MCF 10A (cell line): ENCODE measurements at places on chromosomes 13 and 19. TPM values are rescaled to one million over a fixed set of nuclear protein-coding genes. Genes with fewer than 3 reads are reported as not detected.

GRCh38 chr19:2722541-2723344 is 1.6 kb upstream of the DIRAS1 start:
- H3K36me3 ChIP-seq, result no peaks in the 10 kb centered on the region
- DNase-seq, result peak; percentile 62
- peaks cover 10% of the 10 kb centered on the region for H3K4me1 ChIP-seq
- H3K27ac ChIP-seq, result no peak overlapping the region
- no peaks in the 10 kb centered on the region for H3K27me3 ChIP-seq

- H3K4me1 ChIP-seq, result no peaks in the 10 kb centered on the region
- H3K27ac ChIP-seq, result no peak overlapping the region
- H3K4me3 ChIP-seq, result no peak overlapping the region
- peaks cover 75% of the 10 kb centered on the region for H3K27me3 ChIP-seq
- DNase-seq, result no peak
Observed at GRCh38 chr13:71577127-71577526, 289.9 kb downstream of the DACH1 start.

DNA sequence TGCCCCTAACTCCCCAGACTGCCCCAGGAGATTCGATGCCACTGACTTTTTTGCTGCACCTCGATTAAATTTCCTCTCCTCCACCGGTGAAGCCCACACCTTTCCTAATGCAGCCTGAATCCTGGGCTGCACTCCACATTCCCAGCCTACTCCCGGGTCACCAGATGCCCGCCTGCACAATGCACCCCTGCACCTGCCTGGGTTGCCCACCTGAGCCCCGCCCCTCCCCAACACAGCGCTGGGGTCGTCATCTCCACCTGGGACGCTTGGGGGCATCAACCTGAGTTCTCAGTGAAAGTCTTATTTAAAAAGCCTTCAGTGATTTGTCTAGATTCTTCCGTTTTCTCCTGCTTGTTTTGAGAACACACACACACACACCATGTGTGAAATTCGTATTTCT is 24.5 kb upstream of the DPP9 start:
- H3K4me3 ChIP-seq, result no peak overlapping the region
- H3K27ac ChIP-seq, result no peak overlapping the region
- peaks cover 14% of the 10 kb centered on the region for H3K27me3 ChIP-seq
- no peaks in the 10 kb centered on the region for H3K36me3 ChIP-seq

GRCh38 chr19:48271531-48272151 is 1.8 kb downstream of the ZNF114 start:
- peak; percentile 50 for DNase-seq
- H3K27ac ChIP-seq, result no peak overlapping the region
- peak overlapping the region; percentile 70 for H3K4me3 ChIP-seq

GRCh38 chr19:33831825-33832224 is 35.2 kb downstream of the KCTD15 start:
- peaks cover 12% of the 10 kb centered on the region for H3K27me3 ChIP-seq
- DNase-seq, result no peak
- peaks cover 6% of the 10 kb centered on the region for H3K36me3 ChIP-seq
- H3K4me3 ChIP-seq, result no peak overlapping the region

- DNase-seq, result no peak
- H3K27me3 ChIP-seq, result no peaks in the 10 kb centered on the region
- no peak overlapping the region for H3K27ac ChIP-seq
- H3K4me1 ChIP-seq, result peaks cover 4% of the 10 kb centered on the region
Observed at GRCh38 chr13:106205871-106206270, 329.6 kb downstream of the EFNB2 start.

DNA sequence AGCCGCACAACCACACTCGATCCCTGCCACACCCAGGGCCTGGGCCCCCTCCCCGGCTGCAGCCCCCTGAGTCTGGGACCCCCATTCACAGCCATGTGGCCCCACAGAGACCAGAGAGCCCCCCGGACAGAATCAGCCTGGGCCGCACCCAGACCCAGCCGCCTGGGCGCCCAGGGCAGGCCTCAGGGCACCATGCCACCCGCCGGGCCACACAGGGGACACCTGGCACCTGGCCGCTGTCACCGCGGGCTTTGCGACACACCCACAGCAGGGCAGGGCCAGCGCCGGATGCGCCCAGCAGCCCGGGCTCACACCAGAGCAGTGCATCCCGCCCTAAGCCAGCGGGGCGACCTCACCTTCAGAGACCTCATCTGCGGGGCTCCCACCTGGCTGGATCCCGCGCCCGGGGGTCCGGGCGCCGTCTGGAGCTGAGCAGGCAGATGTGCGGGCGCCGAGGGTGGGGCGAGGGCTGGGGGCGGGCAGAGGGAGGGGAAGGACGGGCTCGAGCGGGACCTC is 443 bp downstream of the TBXA2R start:
- H3K27ac ChIP-seq, result no peak overlapping the region
- no peaks in the 10 kb centered on the region for H3K27me3 ChIP-seq
- peaks cover 9% of the 10 kb centered on the region for H3K4me1 ChIP-seq
- no peaks in the 10 kb centered on the region for H3K36me3 ChIP-seq

- peaks cover 54% of the 10 kb centered on the region for H3K27me3 ChIP-seq
- no peak overlapping the region for H3K27ac ChIP-seq
- H3K4me1 ChIP-seq, result no peaks in the 10 kb centered on the region
- no peak for DNase-seq
- H3K36me3 ChIP-seq, result no peaks in the 10 kb centered on the region
Observed at GRCh38 chr19:50328224-50328872, 829 bp downstream of the KCNC3 start.

DNA sequence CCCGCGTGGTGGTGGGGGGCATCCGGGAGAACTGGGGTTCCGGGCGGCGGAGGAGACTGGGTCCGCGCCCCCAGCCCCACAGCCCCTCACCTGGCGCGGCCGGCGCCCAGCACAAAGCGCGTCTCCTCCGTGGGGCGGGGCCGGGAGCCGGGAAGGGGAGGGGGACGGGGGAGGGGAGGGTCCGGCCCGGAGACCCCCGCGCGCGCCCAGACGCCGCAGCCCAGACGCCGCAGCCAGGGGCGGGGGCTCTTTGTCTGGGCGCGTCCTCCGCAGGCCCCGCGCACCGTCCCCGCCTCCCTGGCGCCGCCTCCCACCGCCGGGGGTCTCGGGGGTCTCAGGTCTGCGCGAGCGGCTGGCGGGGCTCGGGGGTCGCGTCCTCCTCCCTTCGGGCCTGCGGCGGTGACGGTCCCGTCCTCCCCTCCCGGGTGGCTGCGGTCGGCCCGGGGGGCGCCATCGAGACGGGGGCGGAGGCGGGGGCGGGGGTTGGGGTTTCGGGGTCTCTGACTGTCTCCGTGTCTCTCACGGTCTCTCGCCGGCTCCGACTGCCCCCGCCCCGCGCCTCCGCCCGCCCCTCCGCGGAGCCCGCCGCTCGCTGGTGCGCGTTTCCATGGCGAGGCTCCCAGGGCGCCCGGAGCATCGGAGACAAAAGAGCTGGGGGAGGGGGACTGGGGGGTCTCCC is at the start of gene PLPPR3:
TSS of gene PLPPR3 (minus strand) at position 131 of the 679 bp plus-strand sequence. CDS start 396 bp downstream, outside the sequence.
- DNase-seq, result no peak
- no peak within 1 kb of the TSS for H3K27ac ChIP-seq
- H3K4me1 ChIP-seq, result peaks cover 8% of the 10 kb centered on the region
- no peaks in the 10 kb centered on the region for H3K27me3 ChIP-seq
- H3K4me3 ChIP-seq, result no peak within 1 kb of the TSS
- no peaks in the 10 kb centered on the region for H3K36me3 ChIP-seq

GRCh38 chr19:3225169-3225485 is 666 bp downstream of the CELF5 start:
- peaks cover 6% of the 10 kb centered on the region for H3K36me3 ChIP-seq
- peaks cover 38% of the 10 kb centered on the region for H3K27me3 ChIP-seq
- no peaks in the 10 kb centered on the region for H3K4me1 ChIP-seq
- H3K4me3 ChIP-seq, result peak overlapping the region; percentile 55

ACP7 gene
- total RNA-seq, result not detected in 2 replicates

GRCh38 chr19:44570984-44571684 is 41.7 kb upstream of the CEACAM20 start:
- no peak overlapping the region for H3K27ac ChIP-seq
- no peak overlapping the region for H3K4me3 ChIP-seq
- H3K4me1 ChIP-seq, result peaks cover 6% of the 10 kb centered on the region
- peak; percentile 90 for DNase-seq
- no peaks in the 10 kb centered on the region for H3K36me3 ChIP-seq
- peaks cover 30% of the 10 kb centered on the region for H3K27me3 ChIP-seq

LRRC8E gene
- total RNA-seq, result 10.3 and 11.8 TPM in 2 replicates

CAPS gene
- 7.3 and 8.5 TPM in 2 replicates for total RNA-seq

DNA sequence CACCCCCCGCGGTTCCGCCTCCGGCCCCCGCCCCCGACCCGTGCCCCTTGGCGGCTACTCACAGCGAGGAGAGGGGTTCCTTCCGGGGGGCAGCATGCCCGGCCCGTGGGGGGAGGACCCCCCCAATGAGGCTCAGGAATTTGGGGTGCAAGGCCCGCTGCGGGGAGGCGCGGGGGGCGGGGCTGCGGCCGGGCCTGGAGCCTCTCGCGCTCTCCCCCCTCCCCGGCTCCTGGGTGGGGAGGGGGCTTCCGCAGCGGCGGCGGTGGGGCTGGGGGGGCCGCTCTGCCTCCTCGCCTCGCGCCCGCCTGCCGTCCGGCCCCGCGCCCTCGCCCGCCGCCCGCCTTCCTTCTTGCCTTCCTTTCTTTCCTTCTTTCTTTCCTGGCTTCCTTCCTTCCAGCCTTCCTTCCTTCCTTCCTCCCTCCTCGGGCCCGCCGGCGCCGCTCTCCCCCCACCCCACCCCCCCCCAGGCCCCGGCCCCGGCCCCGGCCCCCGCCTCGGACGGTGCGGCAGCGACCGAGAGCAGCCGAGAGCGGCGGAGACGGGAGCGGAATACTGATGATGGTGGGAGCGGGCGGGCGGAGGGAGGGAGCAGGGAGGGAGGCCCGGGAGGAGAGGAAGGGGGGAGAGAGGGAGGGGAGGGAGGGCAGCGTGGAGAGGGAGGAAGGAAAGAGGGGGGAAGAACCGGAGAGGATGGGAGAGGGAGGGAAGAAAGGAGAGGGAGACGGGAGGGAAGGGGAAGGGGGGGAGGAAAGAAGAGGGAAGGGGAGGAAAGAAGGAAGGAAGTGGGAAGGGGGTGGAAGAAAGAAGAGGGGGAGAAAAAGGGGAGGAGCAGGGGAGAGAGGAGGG is at the start of gene LRRC4B:
TSS of gene LRRC4B (minus strand) at position 554 of the 846 bp plus-strand sequence. CDS start 19,597 bp downstream, outside the sequence.
- no peak within 1 kb of the TSS for H3K27ac ChIP-seq
- no peak within 1 kb of the TSS for H3K4me3 ChIP-seq
- H3K36me3 ChIP-seq, result no peaks in the 10 kb centered on the region
- no peaks in the 10 kb centered on the region for H3K4me1 ChIP-seq
- peaks cover 43% of the 10 kb centered on the region for H3K27me3 ChIP-seq

GRCh38 chr13:41833201-41833600 is 127.7 kb downstream of the VWA8 start:
- peak; percentile 35 for DNase-seq
- no peak overlapping the region for H3K4me3 ChIP-seq
- H3K27me3 ChIP-seq, result no peaks in the 10 kb centered on the region
- peaks cover 28% of the 10 kb centered on the region for H3K36me3 ChIP-seq

FFAR2 gene
- total RNA-seq, result not detected in 2 replicates

STAP2 gene
- 14.8 and 20.3 TPM in 2 replicates for total RNA-seq

DNA sequence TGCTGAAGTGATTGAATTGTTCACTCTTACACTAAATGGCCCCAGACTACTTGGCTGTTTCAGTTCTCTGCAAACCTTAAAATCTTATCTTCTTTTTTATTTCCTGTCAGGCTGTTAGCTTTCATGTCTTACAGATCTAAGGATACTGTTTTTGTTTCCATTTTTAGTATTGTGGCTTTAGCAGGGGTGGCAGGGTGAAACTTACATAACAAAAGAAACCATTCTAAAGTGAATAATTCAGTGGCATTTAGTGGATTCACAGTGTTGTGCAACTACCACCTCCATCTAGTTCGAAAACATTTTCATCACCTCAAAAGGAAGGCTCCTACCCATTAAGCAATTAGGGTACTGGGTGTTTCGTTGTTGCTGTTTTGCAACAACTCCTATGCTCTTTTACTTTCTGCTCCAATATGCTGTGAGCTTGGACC is 19.8 kb downstream of the TMEM272 start:
- H3K4me1 ChIP-seq, result peaks cover 16% of the 10 kb centered on the region
- no peaks in the 10 kb centered on the region for H3K36me3 ChIP-seq
- DNase-seq, result peak; percentile 73
- no peak overlapping the region for H3K4me3 ChIP-seq
- peaks cover 35% of the 10 kb centered on the region for H3K27me3 ChIP-seq

- no peak for DNase-seq
- H3K36me3 ChIP-seq, result no peaks in the 10 kb centered on the region
- no peaks in the 10 kb centered on the region for H3K4me1 ChIP-seq
- H3K27ac ChIP-seq, result no peak overlapping the region
- no peak overlapping the region for H3K4me3 ChIP-seq
- peaks cover 17% of the 10 kb centered on the region for H3K27me3 ChIP-seq
Observed at GRCh38 chr13:111480976-111481375, 160.5 kb downstream of the TEX29 start.

LACC1 gene
- 11.7 and 14.1 TPM in 2 replicates for total RNA-seq

UBAC2 gene
- 74.7 and 78.3 TPM in 2 replicates for total RNA-seq

DNA sequence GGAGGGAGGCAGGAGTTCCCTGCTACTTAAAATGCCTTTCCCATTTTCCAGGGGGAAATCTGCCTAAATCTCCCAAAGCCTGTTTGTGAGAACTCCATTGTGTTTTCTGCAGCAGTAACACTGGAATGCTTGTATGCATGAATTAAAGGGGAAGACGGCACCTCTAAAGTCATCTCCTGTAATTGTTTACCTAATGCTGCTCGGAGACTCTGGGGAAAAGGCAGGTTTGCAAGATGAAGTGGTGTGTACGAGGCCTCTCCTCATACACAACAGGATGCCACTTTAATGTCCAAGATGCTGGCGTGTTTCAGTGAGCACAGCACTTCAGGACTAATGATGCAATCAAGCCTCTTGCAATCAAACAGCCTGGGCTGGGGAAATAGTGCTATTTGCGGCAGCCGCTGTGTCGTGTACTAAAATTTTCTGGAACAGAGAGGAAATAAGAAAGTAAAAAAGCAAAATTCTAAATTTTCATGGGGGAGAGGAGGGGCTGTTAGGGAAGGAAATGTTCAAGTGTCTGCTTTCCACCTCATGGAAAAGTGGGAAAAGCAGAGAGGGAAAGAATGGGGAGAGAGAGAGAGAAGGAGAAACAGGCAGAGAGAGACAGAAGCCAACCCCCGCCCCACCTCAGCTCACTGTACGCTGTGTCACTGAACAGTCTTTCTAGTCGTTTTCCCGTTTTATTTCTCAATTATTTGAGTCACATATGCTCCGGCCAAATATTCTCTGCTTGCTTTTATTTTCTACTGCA is 32.9 kb downstream of the TSHZ3 start:
- H3K27me3 ChIP-seq, result no peaks in the 10 kb centered on the region
- peaks cover 7% of the 10 kb centered on the region for H3K36me3 ChIP-seq
- peak; percentile 38 for DNase-seq

DNA sequence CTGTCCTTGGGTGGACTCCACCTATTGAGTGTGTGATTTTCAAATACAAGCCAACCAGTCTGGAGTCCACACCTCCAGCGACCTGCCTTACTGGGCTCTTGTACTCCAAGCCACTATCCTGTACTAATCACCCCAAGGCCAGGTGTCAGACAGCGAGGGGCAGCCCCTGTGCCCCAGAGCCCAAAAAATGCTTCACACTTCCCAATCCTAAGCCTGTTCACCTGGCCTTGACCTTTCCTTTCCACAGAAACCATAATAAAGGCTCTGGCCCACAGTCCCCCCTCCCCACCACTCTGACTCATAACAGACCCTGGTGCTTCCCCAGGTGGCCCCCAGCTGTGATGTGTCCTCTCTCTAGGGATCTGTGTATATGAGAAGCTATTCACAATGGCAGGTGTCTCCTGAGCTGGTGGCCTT is 3.9 kb downstream of the CD209 start:
- no peak for DNase-seq
- no peak overlapping the region for H3K4me3 ChIP-seq
- no peaks in the 10 kb centered on the region for H3K36me3 ChIP-seq
- peaks cover 6% of the 10 kb centered on the region for H3K4me1 ChIP-seq
